ENCODE measurements at places on chromosomes 1 and 21.
A peak's percentile ranks its signal among the peaks of the same experiment; 100 is the strongest.

GRCh38 chr1:46539972-46540371 is 11.5 kb downstream of the KNCN start:
- DNase-seq, result peak; percentile 78

GRCh38 chr1:154446789-154447188 is 41.6 kb downstream of the IL6R start:
- DNase-seq, result no peak

DNA sequence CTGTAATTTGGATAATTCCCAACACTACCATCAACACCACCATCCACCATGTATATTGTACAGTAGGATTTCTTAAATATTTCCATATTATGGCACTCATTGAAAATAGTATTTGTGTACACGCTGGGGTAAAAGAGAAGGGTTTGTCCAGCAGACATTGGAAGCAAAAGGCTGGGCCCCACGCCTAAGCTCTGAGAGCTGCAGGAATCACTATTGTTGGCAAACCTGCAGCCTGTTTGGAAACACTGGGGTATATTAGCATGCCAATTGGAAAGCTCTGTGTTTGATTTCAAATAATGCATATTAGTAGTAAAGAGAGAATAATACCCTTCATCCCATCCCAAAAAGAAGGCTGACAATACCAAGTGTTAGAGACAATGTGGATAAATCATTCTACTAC is 81.5 kb upstream of the DPYD start:
- no peak for DNase-seq

DNA sequence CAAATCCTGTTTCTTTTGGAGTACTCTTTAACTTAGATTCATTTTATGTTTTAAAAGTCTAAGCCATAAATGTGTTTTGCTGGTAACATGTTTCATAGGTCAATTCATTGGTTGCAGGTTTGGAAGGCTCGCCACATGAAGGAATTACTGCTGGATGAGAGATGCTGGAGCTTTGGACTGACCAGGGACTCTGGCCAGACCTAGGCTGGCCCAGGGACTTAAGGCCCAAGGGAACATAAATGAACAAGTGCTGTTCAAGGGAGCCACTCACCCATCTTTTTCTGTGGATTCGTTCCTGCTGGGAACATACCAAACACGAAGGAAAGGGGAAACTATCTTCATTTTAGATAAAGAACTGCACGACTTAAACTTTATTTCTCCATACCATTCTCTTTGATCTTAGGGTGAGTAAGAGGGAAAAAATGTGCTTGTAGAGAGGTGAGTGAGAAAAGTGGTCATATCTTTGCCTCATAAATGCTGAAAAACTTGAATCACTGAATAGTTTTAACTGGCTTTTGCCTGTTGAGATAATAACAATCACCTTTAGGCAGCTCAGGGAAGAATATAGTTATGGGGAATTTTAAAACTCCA is 15.3 kb upstream of the SHCBP1L start:
- no peak for DNase-seq

GRCh38 chr1:7117399-7118281 is 332.4 kb downstream of the CAMTA1 start:
- no peak for DNase-seq

DNA sequence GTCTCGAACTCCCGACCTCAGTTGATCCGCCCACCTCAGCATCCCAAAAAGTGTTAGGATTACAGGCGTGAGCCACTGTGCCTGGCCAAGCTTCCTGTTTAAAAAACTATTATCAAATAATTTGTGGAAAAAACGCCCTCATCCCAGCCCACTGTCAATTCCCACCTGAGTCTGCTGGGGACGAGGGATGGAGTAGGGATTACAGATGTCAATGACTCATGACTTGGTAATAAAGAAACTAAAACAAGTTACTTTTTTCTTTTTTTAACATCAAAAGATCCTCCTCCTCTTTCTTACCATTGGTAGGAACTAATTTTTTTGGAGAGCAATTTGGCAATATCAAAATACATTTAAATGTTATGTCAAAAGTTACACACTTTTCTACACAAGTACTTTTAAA is 9.7 kb downstream of the CNN3 start:
- DNase-seq, result no peak

DNA sequence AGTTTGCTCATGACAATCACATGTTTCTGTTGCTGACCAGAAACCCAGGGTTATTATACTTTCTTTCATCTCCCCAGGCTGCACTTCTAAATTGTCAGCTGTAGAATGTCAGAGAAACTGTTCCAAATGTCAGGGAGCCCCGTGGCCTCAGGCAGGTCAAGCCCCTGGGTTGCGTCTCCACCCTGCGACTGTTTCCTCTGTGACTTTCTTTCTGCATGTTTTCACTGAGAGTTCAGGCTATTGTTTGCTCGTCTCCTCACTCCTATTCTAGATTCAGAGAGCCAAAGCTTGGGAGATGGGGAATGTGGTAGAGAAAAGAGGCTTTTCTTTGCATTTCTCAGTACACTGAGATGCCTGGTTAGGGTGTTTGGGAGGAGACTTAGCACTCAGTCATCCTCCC is 97.4 kb downstream of the CENPF start:
- DNase-seq, result no peak

GRCh38 chr1:166340709-166341108 is 173.9 kb upstream of the FAM78B start:
- DNase-seq, result no peak

DNA sequence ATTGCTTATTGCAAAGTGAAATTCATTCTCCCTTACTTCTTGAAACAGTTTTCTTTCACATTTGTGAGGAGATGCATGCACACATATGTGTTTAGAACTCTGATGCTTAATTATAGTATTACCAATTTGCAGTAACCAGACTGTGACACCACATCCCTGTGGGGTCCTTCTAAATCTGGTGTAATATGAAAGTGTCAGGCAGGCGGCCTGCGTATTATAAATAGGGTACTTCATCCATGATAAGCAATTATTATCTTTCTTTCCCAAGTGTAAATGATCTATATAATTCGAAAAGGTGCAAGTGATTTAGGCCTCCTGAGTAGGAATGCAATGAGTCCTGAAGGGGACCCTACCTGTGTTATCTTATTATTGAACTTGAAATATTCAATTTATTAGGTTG is 876 bp downstream of the EFCAB7 start:
- no peak for DNase-seq

DNA sequence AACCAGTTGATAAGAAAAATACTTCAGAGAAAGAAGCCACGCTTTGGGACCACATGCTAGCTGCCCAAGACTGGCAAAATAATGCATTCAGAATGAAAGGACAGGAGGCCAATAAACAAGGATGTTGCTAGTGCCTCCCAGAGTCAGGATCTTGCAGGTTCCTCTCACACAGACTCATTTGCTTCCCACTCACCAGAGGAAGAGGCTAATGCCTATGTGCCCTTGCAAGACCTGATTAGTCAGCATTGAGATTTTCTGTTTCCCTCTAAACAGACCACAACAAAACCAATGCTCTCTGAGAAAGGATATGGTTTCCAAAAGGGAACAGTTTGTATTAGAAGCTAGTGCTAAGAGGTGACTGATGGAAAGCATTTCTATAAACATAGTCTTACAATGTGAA is 85.7 kb downstream of the NRDC start:
- DNase-seq, result no peak

GRCh38 chr1:119784191-119784781 is 15.6 kb upstream of the HMGCS2 start:
- no peak for DNase-seq

GRCh38 chr1:211935448-211935970 is 99.8 kb downstream of the INTS7 start:
- no peak for DNase-seq

DNA sequence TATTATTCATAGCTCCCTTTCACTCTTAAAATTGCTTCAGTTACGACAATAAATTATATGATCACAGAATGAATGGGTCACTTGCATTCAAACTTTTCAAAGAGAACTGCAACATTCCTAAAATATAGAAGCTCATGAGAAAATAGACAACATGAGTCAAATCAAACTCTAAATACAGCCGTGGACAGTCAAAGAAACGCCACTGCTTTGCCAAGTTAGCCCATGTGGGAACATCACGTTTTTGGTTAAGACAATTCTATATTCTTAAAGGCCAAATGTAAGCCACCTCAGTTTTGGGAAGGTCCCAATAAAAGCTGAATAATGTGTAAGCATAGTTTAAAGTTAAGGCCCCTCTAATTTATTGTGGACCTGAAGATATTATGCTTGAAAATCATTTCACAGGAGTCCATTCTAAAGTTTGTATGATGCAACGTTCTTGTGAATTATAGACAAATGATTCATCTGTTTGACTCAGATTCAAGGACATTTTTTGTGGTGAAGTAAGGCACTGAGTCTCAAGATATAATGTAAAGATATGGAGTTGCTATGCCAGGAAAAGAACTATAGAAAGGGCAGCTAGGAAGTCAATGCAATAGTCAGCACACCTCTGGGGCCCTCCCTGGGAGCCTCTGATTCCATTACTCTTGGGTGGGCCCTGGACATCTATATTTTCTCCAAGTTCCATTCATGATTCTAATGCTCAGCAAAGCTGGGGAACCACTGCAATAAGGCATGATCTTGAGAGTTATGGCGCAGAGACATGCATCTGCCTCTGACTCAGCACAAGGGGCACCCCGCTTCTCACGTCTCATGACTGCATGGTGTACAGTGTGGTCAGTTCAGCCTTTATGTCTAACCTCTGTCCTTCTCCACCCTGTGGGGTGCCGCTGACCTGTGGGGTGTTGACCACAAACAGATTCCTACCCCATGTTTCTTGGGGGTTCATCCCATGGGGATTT is 33.9 kb downstream of the ETS2 start:
- no peak for DNase-seq

GRCh38 chr1:222229672-222230312 is 318.1 kb downstream of the HHIPL2 start:
- DNase-seq, result no peak

DNA sequence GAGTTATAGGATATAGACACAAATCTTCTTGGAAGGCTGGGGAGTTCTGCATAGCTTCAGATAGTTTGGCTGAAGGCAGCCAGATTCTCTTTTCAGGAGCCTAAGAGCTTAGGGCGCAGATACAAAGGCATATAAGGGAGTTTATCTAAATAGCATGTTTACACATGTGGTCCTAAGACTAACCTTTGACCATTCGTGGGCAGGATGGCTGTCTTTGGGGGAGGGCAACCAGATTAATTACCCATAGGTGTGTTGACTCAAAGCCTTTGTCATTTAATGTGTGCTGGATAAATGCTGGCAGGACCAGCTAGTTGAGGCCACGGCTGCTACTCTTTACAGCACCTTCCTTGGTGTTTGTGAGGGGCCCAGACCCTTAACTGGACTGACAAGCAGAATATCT is 71.8 kb downstream of the IER5 start:
- DNase-seq, result no peak

- DNase-seq, result no peak
These were observed 52.7 kb upstream of the PLA2G4A start for GRCh38 chr1:186775881-186776560.

DNA sequence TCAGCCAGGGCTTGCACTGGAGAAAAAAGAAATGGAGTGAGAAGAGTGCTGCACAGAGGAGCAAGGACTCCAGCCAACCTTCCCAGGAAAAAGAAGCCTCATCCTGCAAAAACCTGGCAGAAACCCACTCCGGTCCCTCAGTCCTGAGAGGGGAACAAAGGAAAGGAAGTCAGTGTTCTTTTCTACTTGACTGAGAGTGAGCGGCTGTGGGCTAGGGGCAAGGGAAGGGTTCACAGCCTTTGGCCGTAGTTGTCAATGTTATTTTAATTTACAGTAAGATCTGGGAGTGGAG is 8.9 kb upstream of the GOLT1A start:
- no peak for DNase-seq

DNA sequence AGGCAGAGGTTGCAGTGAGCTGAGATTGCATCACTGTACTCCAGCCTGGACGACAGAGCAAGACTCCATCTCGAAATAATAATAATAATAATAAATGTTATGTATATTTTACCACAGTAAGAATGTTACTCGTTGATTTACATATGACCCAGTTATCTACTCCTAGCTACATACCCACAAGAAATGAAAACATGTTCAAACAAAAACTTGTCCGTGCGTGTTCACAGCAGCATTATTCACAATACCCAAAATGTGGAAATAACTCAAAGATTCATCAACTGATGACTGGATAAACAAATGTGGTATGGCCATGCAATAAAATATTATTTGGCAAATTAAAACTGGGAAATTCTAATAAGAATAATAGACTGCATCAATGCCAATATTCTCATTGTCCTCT is 31.7 kb upstream of the ENSA start:
- DNase-seq, result no peak

GRCh38 chr1:63630666-63631065 is 37.5 kb downstream of the PGM1 start:
- no peak for DNase-seq

DNA sequence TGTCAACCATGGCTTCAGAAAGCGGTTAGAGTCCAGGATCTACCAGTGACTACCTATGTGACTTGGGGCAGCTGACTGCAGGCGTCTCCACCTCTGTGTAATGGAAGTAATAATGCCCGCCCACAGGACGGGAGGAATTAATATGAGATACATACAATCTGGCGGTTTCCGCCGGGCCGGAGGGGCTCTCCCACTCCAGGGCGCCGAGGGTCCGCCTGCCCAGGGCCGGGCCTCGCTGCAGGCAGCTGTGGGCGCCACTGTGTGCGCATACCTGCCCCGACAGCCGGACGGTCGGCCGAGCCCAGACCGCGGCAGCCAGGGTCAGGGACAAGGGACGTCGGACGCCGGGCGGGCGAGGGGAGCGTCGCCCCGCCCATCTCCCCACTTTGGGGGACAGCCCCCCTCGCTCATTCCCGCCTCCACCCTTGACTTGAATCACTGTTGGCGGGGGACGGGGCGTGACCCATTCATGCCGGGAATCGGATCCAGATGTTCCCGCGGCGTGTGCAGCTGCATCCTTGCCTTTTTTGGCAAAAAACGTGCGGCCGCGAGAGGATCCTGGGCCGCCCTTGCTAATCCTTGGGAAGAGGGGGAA is 6.0 kb upstream of the SF3A3 start:
- peak; percentile 64 for DNase-seq

DNA sequence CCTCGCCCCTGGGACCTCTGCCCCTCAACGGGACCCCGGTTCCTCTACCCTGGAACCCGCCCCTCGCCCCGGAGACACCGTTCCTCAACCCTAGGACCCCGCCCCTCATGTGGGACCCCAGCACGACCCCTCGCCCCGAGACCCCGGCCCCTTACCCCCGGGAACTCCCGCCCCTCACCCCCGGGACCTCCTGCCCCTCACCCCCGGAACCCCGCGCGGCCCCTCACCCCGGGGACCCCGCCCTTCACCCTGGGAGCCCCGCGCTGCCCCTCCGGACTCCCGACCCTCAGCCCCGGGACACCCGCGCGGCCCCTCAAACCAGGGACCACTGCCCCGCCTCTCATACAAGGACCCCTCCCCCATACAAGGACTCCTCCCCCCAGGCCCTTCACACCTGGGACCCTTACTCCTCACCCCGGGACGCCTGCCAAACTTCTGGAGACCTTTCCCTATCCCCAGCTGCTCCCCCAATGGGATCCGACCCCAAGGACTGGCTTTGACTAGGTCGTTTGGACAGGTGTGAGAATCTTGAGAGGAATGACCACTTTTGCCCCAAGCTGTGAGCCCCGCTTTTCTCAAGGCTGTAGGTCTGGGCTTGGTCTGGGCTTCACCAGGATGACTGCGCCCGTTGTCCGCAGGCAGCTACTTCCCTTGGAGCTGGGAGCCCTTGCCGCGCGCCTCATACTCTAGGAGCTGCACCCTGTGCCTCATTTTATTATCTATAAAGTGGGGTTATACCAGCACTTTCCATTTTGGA is 843 bp downstream of the DIP2A start:
- no peak for DNase-seq

GRCh38 chr1:244397131-244397530 is 54.6 kb downstream of the ADSS2 start:
- no peak for DNase-seq

All from head of caudate nucleus (tissue), 42 donors.